ENCODE measurements at places on chromosomes 16 and 17. TPM values are rescaled to one million over a fixed set of nuclear protein-coding genes. Genes with fewer than 3 reads are reported as not detected.

GRCh38 chr17:15092762-15093161 lies 172.4 kb downstream of the PMP22 start:
- no peak for DNase-seq

- DNase-seq = no peak
These were observed 9.9 kb downstream of the CENPX start for GRCh38 chr17:82012640-82013295.

DNA sequence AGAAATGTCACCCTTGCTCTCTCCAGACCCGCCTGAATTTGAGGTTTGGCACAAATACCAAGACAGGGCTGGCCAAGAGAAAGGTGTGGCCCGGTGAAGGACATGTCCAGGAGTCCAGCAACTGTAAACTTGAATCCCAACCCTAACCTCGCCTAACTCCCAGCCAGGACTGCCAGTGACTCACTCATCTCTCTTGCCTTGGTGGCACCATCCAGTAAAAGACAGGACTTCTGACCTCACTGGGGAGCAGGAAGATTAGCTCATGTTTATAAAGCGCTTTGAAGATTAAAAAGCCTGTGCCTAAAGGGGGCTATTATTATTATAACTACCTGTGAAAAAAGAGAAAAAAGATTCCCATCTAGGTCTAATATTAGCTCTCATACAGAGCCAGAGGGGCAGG lies 335.3 kb downstream of the SOX9 start:
- DNase-seq = peak; percentile 51

- DNase-seq = no peak
These were observed 120.6 kb downstream of the COPRS start for GRCh38 chr17:31738488-31738887.

DNA sequence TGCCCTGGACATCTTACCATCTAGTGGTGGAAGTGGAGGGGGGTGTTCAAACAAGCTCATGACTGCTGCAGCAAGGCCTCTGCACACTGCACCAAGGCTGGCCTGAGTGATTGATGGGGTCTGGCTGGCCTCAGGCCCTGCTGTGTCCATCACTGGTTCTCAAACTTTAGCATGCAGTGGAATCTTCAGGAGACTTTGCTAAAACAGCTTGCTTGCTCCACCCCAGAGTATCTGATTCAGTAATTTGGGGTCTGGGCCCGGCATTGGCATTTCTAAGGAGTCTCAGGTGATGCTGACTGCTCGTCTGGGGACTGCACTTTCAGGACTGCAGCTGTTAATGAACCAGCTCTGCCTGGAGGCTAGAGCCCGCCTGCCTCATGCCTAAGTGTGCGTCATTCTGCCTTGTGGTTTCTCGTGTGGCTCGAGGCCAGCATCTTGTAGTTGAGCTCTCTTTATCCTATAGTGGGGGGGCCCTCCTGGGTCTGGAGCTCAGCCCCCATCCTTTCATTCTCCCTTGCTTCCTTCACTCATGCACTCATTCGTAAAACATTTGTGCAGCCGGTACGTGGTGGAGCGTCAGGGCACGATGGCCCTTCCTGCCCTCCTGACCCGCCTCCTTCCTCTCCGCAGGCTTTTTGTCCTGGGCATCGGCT lies 4.1 kb downstream of the MGAT5B start:
- DNase-seq = peak; percentile 82

GRCh38 chr17:81513372-81513752 lies 763 bp upstream of the ACTG1 start:
- no peak for DNase-seq

- DNase-seq = no peak
These were observed 127.7 kb upstream of the MAF start for GRCh38 chr16:79728048-79728922.

DNA sequence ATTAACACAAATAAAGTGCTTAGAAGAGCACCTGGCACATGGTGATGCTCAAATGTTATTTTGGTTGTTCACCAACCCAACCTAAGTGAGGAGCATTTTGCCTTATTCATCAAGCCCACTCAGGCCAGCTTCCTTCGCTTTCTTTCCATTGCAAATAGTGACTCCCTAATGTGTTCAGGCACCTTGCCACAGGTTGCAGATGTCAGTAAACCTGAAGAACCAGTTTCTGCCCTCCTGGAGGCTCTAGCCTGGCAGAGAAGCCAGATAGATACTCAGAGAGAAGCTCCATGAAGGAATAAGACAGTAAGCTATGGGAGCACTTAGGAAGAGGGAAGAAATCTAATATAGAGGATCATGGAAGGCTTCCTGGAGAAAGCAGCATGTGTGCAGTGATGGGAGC lies 23.9 kb downstream of the GPR139 start:
- DNase-seq = no peak

DNA sequence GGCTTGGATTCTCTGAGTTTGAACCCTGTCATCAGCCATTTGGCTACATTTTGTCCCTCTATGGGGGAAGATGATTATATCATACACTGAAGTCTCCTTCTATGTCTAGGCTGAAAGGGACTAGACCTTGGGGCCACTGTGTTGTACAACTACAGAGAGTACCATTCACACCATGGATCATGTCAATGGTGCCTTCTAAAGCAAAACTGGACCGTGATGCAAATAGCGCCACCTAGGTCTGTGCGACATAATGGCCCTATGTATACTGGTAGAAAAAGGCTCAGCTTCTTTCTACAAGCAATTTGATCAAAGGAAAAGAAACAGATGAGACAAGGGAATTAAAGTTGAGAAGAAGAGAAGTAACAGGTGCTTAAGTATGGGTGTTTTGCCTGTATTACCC lies 100.7 kb downstream of the LYRM1 start:
- no peak for DNase-seq

GRCh38 chr17:44820631-44821212 lies 9.4 kb downstream of the GJC1 start:
- DNase-seq = peak; percentile 84

Gene TBC1D3D
- total RNA-seq = not detected

Gene CCDC40
- total RNA-seq = 4.8 TPM

Gene CD300A
- total RNA-seq = not detected

Gene SALL1
- total RNA-seq = 12.3 TPM

Gene SLC35G6
- total RNA-seq = not detected

Gene GAST
- total RNA-seq = not detected

Gene PRR35
- total RNA-seq = not detected

Gene HCRT
- total RNA-seq = not detected

Gene NLE1
- total RNA-seq = 19.3 TPM
